Activated T-cell treated with anti-CD3 and anti-CD28 coated beads, Interleukin-2, amount 50 U/mL, for 72 hours (primary cell): ENCODE measurements at places on chromosomes 4 and X. TPM values are rescaled to one million over a fixed set of nuclear protein-coding genes. Genes with fewer than 3 reads are reported as not detected.

GRCh38 chr4:165301833-165302232 is 25.6 kb upstream of the MSMO1 start:
- DNase-seq: peak; percentile 10

GRCh38 chrX:139559383-139560042 is 29.0 kb downstream of the F9 start:
- DNase-seq: peak; percentile 5

GRCh38 chrX:103175944-103176753 is 38.8 kb upstream of the BEX4 start:
- DNase-seq: peak; percentile 52

DNA sequence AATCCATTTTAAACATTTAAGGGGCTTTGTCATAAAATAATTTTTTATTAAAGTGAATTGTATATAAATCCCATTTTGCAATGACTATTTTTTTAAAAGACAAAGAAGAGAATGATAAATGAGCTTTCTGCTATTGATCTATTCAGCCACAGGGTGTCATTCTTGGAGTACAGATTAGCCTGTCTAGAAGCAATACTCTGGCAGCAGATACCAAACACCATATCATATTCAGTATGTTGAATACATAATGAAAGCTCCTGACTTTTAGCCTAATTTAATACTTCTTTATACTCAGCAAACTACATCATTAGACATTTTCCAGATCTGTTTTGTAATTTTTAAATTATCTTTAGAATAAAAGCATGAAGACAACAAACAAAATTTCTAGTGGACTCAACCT is 496.3 kb downstream of the PDGFC start:
- no peak for DNase-seq

DNA sequence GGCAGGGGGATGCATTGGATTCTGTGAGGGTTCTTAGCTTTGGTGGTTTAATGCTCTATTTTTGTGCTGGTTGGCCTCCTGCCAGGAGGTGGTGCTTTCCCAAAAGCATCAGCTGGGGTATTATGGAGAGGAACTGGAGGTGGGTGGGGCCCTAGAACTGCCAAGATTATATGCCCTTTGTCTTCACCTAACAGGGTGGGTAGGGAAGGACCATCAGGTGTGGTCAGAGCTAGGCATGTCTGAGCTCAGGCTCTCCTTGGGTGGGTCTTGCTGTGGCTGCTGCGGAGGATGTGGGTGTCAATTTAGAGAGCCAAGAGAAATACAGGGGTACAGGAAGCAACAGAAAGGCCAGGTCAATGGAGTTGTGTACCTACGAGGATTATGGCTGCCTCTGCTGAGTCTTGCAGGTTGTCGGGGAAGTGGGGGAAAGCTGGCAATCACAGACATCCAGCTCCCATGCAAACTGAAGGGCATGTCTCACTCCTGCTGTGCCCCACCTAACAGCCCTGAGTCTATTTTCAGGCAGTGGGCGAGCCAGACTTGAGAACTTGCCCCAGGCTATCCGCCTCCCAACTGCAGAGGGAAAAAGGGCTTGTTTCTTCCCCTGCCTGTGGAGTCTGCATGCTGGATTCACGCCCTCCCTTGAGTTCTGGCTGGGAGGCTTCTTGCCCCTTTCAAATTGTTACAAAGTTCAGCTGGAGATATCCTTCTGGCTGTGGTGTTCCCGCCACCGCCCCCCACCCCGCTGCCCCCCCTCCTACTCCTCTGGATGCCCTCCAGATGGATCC is 212.0 kb downstream of the COMMD8 start:
- DNase-seq: no peak

GRCh38 chr4:41579043-41579442 is 41.1 kb downstream of the LIMCH1 start:
- DNase-seq: no peak

- DNase-seq: no peak
These were observed 121.4 kb downstream of the GPAT3 start for GRCh38 chr4:83657336-83657735.

DNA sequence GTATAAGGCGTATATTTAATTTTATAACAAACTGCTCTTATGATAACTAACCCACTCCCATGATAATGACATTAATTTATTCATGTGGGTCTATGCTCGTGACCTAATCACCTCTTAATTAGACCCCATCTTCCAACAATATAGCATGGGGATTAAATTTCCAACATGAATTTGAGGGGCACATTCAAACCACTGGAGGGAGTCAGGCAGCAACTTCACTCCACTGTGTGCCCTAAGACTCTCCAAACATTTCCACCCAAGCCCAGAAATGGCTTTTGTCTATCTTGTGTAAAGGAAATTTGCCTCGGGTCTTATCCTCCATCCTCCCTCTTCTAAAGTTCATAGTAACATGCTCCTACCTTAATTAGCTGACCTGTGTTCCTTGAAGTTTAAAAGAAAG is 616.1 kb upstream of the CPEB2 start:
- DNase-seq: no peak

DNA sequence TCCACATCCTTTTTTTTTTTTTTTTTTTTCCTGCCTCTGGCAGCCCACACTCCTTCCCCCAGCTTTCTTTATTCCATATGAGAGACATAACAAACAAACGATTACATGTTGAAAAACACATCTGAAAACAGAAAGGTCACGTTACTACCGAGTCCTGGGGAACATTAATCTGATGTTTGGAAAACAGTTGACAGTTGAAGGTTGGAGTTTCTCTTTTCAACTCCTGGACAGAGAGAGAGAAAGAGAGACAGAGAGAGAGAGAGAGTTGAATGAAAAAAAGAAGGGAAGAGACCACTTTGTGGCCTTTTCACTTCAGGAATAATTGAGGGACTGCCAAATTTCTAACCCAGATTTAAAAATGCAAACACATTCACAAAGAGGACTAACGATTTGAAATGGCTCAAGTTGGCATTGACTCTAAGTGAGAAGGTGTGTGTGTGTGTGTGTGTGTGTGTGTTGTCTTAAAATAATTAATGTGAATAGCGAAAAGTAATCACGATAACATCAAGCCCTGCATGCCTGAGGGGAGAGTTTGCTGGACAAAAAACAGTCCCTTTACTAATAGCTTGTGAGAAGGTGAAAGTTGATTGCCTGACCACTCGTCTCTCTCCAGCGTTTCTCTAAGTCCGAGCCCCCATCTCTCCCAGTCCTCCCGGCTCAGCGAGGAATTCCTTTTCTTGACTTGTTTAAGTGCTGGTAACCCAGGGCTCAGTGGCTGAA is 67.3 kb downstream of the FBXO8 start:
- DNase-seq: no peak

DNA sequence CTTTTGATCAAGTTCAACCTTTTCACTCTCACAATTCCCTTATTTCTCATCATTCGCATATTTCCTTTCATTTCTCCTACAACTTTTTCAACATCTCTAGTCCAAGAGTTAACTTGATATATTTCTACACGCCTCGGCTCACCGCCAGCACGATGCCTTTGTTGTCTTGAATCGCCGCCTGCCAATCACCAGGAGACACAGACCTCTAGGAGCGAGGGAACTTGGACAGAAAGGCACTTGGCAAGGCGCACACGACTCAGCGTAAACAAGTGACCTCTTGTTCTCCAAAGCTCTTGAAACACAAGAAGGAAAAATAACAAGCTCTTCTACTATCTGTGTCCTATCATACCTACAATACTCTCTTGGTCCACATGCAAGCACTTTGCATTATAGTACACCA is 27.1 kb upstream of the RBMX start:
- no peak for DNase-seq

GRCh38 chr4:142406499-142406835 is 439.6 kb downstream of the INPP4B start:
- DNase-seq: no peak

The MAP7D3 gene
- total RNA-seq: 11.3 TPM

The NPFFR2 gene
- total RNA-seq: not detected

The AWAT2 gene
- total RNA-seq: not detected

The ZNF185 gene
- 3.8 TPM for total RNA-seq

The ERAS gene
- 0.31 TPM for total RNA-seq
